Activated T-cell treated with anti-CD3 and anti-CD28 coated beads for 24 hours (primary cell): ENCODE measurements at places on chromosomes 7 and 10.

DNA sequence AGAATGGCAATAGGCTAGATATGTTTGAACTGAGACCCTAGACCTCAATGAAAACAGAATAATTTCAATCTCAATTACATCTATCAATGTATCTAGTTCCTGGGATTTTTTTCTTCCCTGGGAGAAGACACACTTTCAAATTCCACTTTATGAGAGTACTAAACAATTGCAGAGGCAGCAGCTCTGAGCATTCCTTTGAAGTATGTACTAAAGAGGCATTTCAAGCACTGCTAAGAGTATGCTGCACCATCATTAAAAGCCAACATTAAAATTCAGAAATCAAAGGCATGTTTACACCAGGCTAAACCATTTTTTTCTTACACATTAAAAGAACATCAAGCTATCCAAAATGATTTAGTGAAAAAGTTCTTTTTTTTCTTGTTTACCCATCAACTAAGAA is 297.9 kb upstream of the CACNA2D1 start:
- no peak for DNase-seq

- DNase-seq, result no peak
These were observed 19.5 kb downstream of the ADCYAP1R1 start for GRCh38 chr7:31071645-31072029.

DNA sequence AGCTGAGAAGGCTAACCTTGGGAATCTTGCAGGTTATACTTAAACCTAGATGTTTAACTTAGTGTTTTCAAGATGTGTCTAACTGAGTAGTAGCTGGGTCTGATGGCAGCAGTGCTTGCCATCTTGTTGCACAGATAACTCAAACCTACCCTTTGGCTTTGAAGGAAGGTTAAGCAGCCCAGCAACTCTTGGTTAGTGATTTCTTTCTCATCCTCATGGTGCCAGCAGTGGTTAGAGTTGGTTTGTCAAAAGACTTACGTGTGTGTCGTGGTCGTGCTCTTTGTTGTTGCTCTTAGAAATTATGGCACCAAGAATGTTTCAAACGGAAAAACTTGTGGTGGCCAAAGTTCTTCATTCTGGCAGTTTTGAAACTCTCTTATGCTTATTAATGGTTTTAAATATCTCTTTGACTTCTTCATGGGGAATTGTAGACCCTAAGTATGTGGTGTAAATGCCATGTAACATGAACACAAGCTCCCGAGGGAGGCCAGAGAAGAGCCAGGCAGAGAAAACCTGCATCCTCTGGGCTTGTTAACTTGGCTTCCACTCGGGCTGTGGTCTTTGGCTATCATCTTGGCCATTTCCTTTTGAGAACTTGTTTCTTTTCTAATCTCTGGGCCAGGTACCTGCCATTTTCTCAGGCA is 61.0 kb downstream of the KLHDC10 start:
- DNase-seq, result no peak

DNA sequence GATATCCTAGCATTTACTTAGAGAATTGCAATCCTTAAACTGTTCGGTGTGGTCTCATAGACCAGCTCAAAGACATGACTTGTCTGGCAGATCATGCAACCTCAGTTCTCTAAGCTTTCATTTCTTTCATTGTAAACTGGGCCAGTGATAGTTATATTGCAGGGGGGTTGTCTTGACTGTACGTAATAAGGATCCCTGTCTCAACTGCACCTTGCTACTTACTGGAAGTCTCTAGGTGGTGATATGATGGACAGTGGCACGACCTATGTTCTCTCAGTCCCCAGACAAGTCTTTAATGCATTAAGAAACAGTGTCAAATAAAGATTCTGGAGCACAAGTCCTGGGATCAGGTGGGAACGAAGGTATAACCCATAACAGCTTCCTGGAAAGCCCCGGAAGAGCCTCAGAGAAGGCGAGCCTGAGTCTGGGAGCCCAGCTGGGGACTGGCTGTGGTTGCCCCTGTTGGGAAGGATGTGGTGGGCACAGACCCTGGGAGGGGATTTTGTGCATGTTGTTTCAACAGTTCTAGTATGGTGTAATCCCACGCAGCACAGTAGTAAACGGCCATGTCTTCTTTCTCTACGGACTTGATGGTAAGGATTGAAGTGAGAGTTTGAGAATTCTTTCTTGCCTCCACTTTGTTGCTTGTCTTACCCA is 26.0 kb upstream of the TARP start:
- DNase-seq, result no peak

- no peak for DNase-seq
These were observed 50.0 kb upstream of the PPP1R3C start for GRCh38 chr10:91682912-91683311.

GRCh38 chr10:96272316-96273280 is 1.2 kb upstream of the BLNK start:
- DNase-seq, result no peak

DNA sequence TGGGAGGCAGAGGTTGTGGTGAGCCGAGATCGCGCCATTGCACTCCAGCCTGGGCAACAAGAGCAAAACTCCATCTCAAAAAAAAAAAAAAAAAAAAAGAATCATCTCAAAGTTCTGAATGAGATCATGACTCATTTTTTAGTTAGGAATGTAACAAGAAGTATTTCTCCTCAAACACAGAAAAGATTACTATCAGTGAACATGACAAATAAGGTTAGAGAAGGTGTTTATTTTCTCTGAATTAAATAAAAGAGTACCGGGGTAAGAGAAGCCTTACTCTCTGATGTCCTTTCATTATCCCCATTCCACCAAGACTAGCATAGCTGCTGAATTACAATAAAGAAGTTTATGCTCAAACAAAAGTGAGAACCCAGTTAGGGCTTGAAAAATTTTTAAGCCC is 50.1 kb downstream of the IPMK start:
- DNase-seq, result no peak

DNA sequence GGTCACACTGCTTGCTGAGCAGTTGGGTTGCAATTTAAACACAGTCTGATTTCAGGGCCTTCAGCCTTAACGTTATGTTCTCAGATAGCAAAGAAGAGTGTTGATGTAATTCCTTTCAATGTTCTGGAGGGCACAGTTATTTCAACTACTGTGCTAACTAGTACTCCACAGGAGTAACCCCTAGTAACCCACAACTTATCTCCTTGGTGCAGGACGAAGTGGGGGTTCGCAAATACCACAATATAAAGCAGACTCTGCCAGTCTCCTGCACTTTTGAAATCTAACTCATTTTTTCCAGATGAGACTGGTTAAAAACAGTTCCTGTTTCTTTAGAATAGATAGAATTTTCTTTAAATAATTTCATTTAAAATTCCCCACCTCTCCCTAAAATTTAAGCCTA is 47.1 kb upstream of the NCAPG2 start:
- no peak for DNase-seq

- no peak for DNase-seq
These were observed 70.3 kb upstream of the MYL10 start for GRCh38 chr7:101699399-101699798.

DNA sequence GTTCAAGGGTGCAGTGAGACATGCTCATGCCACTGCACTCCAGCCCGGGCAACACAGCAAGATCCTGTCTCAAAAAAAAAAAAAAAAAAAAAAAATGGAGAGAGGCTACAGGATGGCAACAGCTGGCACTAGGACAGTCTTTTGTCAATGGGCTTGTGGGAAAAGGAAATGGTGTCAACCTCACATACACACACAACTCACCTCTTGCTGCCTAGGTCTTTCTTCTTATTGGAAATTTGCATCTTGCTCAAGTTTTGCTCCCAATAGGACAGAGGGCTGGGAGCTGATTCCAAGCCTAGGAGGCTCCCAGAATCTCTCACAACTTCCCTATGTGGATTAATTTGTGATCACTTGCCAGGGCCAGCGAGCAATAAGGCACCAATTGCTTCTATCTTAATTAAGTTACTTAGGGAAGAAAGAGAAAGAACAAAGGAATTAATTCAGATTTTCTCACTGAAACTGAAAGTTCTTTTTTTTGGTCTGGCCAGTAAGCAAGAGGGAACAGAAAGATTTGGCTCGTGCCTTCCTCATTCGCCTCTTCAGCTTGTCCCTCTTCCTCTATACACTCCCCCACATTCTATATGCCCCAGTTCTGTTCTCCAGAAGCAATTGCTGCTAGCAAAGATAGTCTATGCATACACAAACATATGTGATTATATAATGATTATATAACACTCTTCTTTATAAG is 33.8 kb downstream of the MAP3K8 start:
- no peak for DNase-seq

DNA sequence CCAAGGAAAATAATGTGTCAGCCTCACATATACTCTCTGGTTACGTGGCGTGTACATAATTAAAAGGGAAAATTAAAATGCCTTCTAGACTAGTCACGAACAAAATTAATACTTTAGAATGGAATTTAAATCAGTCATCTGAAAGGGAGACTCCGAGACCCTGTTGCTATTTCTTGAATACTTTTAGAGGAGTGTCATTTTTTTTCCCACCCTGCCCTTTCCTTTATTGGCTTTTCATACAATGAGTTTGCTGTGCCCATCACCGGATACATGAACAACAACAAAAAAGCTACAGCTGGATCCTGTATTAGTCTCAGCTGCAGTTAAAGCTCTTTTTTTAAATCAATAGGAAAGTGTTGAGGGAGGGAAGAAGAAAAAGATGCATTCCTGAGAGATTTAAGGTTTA is 20.1 kb downstream of the CYTH3 start:
- no peak for DNase-seq

- no peak for DNase-seq
These were observed 24.6 kb upstream of the BMPER start for GRCh38 chr7:33880787-33881186.

DNA sequence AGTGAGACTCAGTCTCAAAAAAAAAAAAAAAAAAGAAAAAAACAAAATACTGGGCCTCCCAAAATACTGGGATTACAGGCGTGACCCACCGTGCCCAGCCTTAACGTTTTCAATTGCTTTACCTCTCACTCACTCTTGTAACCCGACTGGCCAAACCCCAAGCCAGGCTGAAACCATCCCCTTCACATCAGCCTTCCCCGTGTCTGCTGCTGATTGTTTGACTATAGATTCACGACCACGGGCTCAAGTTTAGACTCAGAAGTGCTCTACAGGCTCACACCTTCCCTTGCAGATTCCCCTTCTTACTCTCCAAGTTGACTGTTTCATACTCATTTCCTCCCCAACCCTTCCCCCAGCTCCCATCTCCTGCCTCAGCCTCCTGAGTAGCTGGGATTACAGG is 22.3 kb downstream of the TYW1 start:
- DNase-seq, result no peak

DNA sequence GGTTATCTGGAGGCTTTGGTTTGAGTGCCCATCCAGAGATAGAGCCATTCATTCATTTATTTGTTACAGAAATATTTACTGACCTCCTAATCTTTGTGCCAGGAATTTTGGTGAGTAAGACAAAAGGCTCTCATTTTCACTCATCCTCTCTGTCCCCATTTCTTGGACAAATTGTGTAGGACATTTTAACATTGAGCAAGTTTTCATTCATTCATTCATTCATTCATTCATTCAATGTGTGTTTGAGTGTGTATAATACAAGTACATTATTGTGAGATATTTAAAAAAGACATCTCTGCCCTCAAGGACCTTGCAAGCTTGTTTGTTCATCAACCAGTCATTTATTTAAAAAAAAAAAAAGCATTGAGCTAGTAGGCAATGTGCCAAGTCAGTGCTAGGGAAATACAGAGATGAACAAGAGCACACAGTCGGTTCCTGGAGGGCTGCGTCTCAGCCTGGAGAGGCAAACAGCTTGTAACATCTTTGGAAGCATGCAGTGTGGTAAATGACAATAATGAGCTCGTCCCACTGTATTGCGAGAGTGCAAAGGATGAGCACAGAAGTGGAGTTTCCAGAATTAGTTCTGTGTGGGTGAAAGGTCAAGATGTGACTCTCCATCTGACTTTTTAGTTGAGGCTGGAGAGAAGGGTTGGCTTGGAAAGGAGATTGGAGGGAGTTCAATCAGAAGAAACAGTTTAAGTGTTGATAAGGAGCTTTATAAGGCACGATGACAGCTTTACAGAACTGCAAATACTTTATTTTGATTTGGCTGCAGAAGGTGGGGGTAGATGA is 50.5 kb upstream of the HBP1 start:
- no peak for DNase-seq

DNA sequence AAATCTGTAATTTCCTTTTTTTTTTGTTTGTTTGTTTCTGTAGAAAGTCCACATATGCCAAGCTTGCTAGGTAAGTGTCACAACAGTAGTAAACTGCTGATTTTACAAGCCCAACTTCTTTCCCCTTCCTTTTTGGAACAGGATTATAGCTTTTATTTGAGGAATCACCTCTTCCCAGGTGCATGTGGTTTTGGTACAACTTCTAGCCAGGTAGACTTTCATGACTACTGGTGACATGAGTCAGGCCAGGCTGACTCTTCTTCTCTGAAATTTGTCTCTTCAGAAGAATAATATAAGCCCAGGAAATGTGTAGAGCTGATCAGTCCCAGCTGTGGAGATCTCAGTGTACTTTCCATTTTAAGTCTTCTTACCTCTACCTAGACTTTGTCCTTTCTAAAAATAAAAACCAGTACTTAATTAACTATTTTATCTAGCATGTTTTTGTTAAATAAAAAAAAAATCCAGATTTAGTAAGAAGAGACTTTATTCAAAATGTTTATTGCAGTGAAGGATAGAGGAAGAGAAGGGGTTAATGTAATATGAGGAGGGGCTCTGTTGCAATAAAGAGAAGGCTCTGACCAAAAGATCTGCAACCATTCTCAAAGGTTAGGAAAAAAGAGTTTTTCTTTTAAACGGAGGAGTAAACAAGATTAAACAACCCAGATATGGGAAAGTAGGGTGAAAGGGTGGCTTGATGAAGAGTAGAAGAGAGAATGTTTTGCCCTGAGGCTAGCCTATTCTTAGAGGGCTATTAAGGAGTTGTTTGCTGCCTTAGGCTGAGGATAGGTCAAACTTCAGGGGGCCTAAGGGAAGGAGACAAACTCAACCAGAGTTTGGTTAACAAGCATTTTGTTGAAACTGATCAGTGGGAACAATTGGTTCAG is 664.2 kb downstream of the SORCS1 start:
- no peak for DNase-seq

- no peak for DNase-seq
These were observed 15.4 kb downstream of the AHCYL2 start for GRCh38 chr7:129240119-129240820.

GRCh38 chr10:78996792-78997129 is 72.0 kb upstream of the ZMIZ1 start:
- no peak for DNase-seq
